ENCODE measurements at places on chromosomes 4 and X.

DNA sequence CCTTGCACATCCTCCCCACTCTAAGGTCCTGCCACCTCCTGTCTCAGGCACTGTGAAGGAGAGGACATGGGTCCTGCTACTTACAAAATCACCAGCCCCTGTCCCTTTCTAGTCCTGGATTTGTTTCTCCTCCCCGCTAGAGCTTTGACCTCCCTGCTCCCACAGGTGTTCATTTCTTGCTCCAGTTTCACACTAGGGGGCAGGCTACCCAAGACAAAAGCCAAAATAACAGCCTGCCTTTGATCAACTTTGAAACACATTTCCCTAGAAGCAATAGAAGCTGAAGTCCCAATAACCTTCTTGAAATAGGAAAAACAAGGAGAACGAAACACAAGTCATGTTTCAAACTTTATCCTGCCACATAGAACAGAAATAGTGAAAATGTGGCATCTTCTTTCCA is 164.4 kb downstream of the QDPR start:
- DNase-seq, result no peak

- DNase-seq, result no peak
These were observed 92.0 kb downstream of the PHEX start for GRCh38 chrX:22124098-22124497.

GRCh38 chr4:182593864-182594263 is 323.3 kb downstream of the DCTD start:
- DNase-seq, result no peak

DNA sequence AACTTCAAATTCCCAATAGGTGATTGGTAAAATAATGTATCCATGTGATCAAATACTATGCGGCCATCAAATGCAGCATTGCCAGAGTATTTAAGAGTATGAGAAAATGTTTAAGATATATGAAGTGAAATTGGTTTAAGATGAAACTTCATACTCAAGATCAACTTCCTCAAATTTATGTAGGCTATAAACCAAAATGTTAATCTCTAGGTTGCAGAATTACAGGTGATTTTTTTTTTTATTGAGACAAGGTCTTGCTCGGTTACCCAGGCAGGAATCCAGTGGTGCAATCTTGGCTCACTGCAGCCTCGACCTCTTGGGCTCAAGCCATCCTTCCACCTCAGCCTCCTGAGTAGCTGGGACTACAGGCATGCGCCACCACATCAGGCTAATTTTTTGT is 25.3 kb downstream of the ACSL4 start:
- DNase-seq, result no peak

DNA sequence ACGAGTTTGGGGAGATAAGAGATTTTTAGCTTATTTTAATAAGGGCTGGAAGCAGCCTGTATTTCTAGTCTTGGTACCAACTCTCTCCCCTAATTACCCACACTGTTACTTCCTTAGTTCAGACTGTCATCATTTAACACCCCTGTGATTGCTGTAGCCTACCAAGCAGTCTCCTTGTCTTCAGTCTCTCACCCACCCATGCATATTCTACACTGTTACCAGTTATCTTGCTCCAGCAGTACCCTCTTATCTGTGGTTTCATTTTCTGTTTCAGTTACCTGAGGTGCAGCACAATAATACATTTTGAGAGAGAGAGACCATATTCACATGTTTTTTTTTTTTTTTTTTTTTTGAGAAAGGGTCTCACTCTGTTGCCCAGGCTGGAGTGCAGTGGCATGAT is 80.2 kb downstream of the DIAPH2 start:
- DNase-seq, result no peak

- no peak for DNase-seq
These were observed 13.5 kb upstream of the VSIG4 start for GRCh38 chrX:66053414-66053813.

DNA sequence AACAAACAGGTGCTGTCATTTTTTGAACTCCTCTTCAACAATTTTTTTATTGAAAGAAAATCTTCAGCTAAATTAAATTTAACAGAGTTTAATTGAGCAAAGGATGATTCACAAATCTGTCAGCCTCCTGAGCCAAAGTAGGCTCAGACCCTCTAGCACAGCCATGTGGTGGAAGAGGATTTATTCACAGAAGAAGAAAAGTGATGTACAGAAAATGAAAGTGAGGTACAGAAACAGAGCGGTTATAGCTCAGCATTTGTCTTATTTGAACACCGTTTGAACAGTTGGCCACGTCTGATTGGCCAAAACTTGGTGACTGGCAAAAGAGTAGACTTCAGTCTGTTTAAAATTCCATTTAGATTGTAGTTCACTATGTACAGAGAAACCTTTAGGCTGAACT is 217.3 kb downstream of the SPANXN1 start:
- DNase-seq, result no peak

DNA sequence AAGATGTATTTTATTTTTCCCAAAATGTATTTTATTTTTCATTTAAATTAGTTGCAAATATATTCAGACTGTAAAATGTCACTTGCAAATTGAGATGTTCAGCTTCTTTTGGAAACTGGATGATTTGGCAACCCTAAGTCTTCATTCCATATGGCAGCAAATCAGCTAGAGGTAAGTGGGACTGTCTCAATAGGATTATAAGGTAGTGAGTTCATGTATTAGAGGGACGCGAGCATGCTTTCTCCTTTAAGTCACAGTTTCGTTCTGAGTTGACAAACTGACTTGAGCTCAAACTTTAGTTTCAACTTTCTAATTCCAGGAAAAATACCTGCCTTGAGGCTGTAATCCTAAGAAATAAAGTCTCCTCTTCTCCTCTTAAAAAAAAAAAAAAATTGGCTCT is 44.2 kb upstream of the TMEM131L start:
- no peak for DNase-seq

- DNase-seq, result no peak
These were observed 1.4 kb downstream of the C4orf36 start for GRCh38 chr4:86890790-86891189.

GRCh38 chr4:6938237-6938636 is 28.6 kb downstream of the TBC1D14 start:
- no peak for DNase-seq

DNA sequence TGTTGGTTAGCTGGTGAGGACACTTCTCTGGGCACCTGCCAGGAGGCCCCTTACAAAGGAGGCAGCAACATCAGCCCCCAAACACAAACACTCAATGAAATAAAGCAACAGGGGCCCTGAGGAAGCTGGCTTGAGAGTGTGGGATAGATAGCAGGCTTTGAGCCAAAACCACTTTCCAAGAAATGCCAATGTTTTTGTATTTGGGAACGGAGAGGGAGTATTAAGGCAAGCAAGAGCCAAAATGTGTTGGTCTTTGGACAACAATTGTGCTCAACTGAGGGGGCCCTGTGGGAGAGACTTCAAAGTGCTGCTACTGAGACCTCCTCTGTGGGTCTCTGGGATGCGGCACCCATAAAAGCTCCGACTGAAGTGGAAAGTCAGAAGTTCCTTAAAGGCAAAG is 41.0 kb downstream of the RAI2 start:
- DNase-seq, result no peak

GRCh38 chr4:7295197-7295910 is 103.0 kb downstream of the SORCS2 start:
- no peak for DNase-seq

- no peak for DNase-seq
These were observed 2.8 kb upstream of the BEX3 start for GRCh38 chrX:103373581-103373980.

DNA sequence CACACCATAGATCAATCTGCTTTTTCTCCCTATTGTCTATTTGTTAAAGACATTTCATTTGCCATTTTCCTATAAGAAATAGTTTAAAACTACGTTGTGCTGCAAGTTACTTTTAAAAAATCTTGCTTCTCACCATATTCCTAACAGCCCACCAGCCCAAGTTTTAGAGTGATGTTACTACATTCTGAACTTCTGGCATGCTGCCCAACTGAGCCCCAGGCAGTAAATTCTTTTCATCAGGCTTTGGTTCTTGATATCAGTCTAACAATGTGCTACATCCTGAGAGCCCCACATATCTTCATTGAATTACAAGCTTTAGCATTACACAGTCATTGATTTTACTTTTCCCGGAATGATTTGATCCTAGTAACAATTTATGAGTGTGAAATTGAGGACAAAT is 283.8 kb upstream of the IL1RAPL1 start:
- no peak for DNase-seq

GRCh38 chrX:1361275-1361674 is 24.7 kb downstream of the IL3RA start:
- DNase-seq, result no peak

DNA sequence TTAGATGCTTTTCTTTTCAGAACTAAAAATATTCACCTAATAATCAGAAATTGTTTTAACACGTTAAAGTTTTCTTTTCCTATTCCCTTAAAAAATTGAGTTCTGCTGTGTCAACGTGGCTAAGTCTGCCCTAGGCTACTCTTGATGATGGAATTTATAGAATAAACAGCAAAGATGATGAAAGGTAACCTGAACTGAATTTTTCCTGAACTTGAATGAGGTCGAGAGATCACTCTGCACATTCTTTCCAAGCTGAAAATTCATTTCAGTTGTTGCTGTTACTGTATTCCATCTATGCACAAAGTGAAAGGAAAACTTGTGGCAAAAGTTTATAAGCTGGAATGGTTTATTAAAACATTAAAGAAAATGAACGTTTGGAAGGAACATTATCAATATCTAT is 245.9 kb upstream of the GIMD1 start:
- no peak for DNase-seq

- DNase-seq, result peak; percentile 20
These were observed 51.2 kb upstream of the PGRMC2 start for GRCh38 chr4:128338634-128339355.

GRCh38 chr4:88928852-88929251 is 128.1 kb downstream of the FAM13A start:
- no peak for DNase-seq

DNA sequence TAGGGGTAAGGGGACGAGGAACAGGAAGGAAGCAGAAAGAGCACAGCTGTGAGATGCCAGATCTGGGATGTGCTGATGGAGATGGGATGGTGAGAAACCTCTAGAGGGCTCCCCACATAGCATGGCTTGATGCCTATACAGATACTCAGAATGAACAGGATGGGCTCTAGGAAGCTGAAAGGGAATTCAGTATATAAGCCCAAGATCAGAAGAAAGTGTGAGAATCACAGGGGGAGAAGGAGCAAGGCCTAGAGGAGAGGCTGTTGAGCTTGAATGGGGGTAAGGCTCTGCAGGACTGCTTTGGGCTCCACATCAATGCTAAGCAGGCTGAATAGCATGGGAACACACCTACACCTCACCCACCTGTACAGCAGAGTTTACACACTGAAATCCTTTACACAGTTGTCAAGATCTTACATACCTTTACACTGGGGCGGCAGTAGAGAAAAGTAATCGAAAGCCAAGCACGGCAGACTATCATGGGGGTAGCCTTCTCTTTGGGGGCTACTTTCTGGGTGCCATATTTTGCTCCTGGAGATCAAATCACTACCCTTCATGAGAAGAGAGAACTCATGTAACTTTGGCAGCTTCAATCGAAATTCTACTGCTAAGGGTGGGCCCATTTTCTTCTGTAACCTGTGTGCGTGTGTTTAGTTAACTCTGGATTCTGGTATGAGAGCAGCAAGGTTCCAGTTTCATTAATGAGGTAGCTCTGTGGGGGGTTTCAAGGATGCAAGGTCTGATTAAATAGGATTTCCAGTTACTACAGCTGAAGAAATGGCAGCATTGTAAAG is 30.6 kb downstream of the HOPX start:
- no peak for DNase-seq

DNA sequence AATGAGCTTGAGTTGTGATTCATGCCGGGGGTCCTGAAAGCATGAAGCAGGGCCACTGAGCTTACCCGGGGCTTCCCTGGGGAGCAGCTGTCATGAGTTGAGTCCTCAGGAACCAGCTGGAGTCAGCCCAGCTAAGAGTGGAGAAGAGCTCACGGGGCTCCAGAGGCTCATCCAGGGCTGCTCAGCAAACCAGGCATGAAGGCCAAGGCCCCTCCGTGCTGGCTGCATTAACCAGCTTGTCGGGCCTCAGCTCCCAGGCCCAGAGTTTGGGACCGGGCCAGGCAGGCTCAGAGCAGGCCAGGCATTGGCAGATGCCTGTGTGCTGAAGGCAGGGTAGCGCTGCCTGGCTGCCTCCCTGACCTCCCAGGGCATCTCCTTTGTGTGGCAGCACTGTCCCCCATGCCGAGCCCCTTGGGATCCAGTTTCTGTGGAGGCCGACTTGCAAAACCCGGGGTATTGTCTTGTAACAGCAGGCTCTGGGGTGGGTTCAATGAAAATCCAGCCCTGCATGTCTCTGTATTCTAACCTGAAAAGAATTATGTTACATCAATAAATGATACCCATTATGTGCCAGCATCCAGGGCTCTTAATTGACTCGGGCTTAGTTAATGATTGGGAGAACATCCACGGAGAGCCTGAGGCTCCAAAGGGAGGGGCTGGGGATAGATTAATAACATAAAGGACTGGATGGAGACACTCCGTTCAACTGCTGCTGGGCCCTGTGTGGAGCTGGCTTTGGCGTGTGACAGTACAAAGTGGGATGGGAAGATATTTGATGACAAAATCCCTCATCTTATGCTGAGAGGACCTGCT is 68.0 kb upstream of the MSX1 start:
- DNase-seq, result no peak

DNA sequence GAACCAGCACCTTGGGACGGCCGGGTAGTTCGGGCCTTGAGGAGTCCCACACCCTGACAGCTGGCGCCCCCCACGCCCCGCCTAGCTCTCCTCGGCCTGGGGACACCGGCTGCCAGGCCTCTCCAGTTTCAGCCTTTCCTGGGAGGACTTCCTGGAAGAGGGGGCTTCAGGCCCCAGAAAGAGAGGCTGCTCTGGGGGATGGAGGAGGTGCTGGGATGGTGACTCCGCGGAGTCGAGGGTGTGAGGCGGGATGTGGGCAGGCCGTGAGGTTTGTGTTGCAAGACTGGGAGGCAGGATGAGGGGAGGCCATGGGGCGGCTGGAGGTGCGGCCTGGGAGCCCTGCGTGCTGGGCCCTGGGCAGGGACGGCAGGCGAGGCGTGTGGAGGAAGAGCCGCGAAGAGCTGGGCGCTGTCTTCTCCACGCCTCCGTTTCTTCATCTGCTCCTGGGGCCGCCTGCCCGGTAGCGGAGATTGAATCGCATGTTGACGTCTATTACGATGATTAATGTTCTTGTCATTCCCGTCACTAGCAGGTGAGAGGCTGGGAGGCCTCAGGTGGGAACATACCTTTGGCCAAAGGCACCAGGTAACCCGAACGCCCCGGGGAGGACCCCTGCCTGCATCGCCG is 918 bp upstream of the FGFRL1 start:
- DNase-seq, result peak; percentile 76

GRCh38 chrX:19684311-19684710 is 169.0 kb upstream of the MAP3K15 start:
- DNase-seq, result no peak

DNA sequence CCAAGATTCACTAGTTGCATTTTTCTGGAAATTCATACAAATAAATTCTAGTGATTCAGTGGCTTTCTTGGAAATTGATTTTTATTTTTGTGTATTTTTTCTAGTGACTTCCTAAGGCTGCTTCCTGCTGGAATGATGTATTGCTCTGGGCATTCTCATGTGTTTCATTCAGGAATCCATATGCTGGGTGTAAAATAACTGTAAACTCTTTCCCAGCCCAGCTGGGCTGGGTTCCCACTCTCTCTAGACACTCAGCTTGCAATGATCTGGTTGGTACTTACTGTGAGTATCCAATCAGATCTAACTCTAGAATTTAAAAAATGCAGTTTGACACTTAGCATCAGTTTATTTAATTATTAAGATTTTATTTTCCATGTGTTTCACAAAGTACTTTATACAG is 882.2 kb downstream of the STIM2 start:
- DNase-seq, result no peak

Measured in stromal cell of bone marrow (primary cell).